ENCODE measurements at places on chromosomes 12 and 14.

DNA sequence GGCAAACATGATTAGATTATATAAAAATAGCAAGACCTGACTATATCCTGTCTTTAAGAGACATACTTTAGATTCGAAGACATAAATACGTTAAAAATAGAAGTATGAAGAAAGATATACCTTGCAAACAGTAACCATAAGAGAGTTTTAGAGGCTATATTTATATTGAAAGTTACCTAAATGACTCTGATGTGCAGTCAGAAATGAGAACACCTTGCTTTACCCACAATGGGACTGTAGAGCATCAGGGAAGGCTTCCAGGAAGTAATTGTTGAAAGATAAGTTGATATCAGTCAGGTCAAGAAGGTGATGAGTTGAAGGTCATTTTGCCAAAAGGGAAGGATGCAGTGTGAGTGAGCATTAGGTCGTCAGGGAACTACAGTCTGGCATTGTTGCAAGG, 110.2 kb downstream of the NEDD1 start:
- DNase-seq, result peak; percentile 2

DNA sequence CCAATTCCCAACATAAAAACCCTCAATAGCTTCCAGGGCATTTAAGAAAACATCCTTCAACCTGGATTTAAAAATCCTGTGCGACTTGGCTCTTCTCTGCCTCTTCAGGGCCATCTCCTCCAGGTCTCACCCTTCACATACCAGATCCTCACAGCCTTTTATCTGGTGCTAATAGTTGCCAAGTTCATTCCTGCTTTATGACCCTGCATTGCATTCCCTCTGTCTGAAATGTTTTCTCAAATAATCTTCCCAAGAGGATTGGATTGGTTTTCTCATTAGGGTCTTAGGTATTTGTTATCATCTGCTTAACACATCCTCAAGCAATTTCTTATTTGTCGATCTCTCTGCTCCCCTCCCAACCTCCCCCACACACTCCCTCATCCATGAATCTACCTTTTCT, 832.0 kb downstream of the GALC start:
- no peak for DNase-seq

DNA sequence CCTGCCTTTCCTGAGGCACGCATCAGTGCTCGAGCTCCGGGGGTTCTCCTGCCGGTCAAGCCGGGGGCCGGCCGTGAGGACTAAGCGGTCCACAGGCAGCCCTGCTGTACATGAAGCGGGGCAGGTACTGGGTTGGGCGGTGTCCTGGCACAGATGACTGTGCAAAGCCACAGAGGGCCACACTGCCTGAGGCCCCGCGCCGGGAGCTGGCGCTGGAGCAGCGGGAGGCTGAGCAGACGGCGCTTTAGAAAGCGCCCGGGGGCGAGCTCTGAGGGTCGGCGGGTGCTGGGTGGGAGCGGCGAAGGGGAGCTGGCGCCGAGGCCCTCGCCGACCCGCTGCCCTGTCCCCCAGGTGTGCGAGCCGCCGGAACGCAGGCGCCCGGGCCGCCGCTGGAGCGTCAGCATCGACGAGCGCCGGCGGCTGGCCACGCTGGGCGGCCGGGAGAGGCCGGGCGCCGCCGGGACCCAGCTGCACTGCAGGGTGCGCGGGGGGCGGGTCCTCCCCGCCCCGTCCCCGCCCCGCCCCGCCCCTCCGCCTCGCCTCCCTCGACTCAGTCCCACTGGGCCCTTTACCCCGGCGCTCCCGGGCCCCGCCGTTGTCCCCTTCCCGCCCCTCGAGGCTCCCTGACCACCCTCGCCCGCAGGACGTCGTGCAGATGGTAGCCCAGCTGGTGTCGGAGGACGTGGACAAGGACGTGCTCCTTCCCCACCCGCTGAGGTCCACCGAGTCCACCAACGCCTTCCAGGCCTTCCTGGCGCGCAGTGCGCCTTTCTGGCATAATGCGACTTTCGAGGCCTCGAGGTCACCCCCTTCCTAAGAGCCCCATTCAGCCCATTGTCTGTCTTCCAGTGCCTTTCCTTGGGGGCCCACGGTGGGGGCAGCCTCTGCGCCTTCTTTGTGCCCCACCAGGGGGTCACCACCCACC, 8.3 kb upstream of the MTA1 start:
- no peak for DNase-seq

DNA sequence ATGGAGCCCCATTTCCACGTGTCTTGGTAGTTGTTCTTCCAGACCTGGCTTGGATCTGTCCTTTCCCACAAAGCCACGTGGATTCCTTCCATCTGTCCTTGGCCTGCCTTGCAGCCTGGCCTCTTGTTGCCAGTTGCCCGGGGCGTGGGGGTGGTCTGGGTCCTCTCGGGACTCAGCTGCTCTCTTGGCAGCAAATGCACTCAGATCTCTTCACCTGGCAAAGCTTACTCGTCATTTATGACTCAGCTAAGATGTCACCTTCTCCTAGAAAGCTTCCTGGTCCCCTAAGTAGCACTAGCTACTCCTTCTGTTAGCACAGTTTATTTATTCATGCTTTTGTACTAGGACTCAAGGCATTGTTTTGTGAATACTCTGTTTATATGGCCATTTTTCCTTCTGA, 13.6 kb downstream of the PLEKHG3 start:
- no peak for DNase-seq

- no peak for DNase-seq
Measured at GRCh38 chr14:100131181-100131580, 28.3 kb downstream of the DEGS2 start.

DNA sequence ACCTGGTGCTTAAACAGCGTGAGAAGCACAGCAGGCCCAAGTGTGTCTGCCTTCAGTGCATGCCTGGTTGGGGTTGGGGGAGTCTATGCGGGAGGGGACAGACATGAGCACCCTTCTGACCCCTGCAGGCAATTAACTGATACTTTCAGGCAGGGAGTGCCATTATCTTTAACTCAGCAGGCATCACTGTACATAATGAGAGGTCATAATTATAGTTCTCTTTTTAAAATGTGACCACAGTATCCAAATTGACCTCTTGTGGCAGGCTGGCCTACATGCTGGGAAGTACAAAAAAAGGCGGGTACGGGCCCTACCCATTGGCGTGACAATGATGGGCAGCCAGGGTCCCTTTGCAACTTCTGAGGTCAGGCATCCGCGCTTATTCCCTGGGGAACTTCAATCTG, 209.1 kb downstream of the FOXN3 start:
- DNase-seq, result no peak

GRCh38 chr12:48340943-48341342, 9.8 kb downstream of the ZNF641 start:
- DNase-seq, result no peak

DNA sequence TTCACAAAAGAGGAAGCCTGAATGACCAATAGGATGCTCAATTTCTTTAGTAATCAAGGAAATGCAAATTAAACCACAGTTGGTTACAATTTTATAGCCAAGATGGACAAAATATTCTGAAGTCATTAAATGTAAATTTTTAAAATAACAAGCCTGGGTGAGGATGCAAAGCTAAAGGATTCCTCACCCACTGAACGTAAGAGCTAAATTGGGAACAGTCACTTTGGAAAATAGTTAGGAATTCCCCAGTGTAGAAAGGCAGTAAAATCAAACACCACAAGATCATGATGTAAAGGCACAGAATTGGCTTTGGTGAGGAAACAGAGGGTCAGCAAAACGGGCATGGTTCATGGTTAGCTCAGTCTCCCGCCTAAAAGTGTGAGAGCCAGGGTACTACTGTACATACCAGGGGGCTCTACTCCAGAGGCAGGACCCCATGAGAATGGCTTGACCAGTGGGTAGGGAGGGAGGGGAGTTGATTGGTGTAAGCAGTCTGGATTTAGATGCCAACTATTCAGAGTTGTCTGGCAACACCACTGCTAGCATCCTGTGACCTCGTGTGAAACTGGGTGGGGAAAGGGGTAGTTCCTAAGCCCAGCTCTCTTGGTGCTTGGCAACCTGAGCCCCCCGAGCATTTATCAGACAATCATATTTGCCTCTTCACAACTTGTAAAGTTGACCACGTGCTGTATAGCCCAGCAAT, 213.4 kb upstream of the EGLN3 start:
- no peak for DNase-seq

DNA sequence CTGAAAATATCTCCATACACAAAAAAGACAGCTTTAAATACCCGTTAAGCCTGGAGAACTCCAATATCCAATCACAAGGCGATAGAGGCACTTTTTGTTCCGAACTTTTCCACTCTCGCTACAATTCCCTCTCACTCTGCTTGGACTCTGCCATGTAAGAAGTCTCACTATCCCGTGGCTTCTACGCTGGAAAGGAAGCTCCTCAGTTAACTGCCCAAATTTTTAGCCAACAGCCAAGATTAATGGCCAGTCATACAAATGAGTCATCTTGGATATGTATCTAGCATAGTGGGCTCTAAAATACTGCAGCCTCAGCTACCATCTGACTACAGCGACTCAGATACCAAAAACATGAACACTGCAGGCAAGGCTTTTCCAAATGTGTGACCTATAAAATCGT, 45.5 kb upstream of the RERGL start:
- no peak for DNase-seq

DNA sequence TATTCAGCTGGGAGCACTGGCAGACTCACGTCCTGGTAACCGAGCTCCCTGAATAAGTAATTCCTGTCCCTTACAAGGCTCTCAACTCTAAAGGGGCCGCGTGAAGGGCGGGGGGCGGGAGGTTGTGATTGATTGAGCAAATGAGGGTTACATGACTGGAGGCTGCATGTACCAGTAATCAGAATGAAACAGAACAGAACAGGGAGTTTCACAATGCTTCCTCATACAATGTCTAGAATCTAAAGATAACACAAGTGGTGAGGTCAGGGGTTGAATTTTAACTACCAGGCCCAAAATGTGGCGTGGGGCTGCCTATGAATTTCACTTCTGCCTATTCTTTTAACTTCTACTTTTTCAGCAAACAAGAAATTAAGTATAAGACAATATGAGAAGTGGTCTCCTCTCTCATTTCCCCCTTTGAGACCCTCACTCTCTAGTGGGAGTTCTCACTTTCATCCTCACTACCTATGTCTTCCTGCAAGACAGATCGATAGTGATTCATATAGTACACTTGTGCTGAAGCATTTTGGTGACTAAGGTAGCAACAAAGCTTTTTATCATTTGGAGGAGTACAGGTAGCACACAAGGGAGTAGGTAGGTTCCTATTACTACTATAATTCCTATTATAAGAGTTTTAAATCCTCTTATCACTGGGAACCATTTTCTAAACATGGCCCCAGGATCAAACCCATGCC, 239.8 kb downstream of the KTN1 start:
- DNase-seq, result peak; percentile 46

DNA sequence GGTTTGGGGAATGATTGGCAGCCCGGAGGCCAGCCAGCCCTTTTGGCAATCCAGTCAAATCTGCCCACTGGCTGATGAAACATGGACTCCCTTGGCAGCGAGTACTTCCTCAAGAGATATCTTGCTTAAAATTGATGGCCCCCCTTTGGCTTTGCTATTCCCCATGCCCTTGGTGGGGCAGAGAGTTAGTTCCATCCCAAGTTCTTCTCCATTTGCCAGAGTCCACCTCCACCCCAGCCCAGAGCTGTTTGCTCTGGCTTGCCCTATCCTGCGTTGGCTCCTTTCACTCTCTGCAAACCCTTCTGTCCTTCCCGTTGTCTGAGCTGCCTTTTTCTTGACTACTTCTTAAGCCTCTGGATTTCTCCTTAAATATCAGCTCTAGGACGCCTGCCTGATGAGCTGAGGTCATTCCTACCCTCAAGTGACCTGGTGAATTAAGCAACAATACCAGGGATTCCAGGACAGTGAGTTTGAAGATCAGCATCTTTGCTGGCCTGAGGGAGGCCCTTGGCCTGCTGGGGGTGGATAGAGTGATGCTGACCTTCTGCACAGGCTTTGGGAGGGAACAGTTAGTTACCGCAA, 212.0 kb downstream of the CACNA1C start:
- no peak for DNase-seq

GRCh38 chr14:66482873-66483272, 3.3 kb upstream of the CCDC196 start:
- no peak for DNase-seq

DNA sequence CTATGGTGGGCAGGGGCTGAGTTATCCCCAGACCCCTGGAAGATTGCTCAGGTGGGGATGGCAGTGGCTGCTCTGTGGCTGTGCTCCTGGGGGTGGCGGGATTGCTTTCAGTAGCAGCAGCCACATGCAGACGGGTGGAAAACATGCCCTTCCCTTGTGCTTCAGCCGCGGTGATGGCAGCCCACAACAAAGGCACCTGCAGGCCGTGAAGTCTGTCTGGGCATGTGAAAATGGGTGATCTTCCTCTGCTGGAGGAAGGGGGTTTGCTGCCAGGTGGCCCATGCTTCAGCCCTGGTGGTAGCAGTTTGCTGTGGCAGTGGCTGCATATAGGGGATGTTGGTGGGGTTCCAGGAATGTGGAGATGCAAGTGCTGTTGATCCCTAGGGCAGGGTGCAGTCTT, 326.2 kb upstream of the RGS6 start:
- no peak for DNase-seq

- no peak for DNase-seq
Measured at GRCh38 chr14:105980224-105980623, 453.8 kb downstream of the TMEM121 start.

DNA sequence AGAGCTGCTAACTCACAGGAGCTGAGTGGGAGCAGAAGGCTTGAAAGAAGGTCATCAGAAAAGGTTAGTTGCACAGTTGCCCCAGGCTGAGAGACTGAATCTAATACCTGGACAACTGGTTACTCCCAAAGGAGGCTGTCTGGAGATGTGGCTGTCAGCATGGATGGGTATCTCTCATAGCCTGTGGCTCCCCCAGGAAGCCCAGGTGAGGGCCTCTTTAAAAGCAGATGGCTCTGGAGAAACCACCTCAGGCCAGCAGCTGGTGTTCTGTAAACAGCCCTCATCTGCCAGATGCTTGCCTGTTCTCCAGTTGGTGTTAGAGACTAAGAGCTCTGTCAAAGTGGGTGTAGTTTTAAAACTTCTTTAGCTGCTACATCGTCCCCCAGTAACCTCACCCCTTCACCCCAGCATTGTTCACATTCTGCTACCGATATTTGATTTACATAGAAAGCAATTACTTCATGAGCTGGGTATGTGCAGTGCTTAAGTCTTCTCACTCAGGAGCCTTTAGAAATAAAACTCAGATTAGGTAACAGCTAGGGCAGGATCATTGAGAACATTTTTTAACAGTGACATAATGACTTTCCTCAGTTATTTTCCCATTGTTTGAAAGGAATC, 25.8 kb downstream of the DACT1 start:
- DNase-seq, result no peak

- no peak for DNase-seq
Measured at GRCh38 chr12:49990273-49990672, 17.5 kb downstream of the AQP6 start.

DNA sequence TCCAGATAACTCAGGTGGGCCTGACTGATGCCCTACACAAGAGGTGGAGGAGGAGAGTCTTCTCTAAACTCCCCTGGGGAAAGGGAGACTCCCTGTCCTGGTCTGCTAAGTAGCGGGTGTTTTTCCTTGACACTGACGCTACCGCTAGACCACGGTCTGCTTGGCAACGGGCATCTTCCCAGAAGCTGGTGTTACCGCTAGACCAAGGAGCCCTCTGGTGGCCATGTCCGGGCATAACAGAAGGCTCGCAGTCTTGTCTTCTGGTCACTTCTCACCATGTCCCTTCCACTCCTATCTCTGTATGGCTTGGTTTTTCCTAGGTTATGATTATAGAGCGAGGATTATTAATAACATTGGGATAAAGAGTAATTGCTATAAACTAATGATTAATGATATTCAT, 965.5 kb downstream of the TMEM121 start:
- DNase-seq, result no peak

Data from GM12864 (cell line).